Glutamatergic neuron (in vitro differentiated cells): ENCODE measurements at places on chromosomes 12 and 14.

DNA sequence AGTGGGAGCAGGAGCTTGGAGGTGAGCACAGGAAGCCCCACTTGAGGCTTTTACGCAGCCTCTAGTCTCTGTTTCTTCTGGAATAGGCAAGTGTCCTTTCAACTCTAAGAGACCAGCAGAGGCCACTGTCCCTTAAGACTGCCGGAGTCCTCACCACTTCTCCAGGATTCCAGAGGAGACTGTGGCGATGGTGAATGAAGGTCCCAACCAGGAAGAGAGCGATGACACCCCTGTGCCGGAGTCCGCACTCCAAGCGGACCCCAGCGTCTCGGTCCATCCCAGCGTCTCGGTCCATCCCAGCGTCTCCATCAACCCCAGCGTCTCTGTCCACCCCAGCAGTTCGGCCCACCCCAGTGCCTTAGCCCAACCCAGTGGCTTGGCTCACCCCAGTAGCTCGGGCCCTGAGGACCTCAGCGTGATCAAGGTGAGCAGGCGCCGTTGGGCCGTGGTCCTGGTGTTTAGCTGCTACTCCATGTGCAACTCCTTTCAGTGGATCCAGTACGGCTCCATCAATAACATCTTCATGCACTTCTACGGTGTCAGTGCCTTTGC is 442 bp downstream of the FLVCR2 start:
- DNase-seq = no peak

- DNase-seq = no peak
Measured at GRCh38 chr14:21240417-21240816, 28.8 kb downstream of the HNRNPC start.

DNA sequence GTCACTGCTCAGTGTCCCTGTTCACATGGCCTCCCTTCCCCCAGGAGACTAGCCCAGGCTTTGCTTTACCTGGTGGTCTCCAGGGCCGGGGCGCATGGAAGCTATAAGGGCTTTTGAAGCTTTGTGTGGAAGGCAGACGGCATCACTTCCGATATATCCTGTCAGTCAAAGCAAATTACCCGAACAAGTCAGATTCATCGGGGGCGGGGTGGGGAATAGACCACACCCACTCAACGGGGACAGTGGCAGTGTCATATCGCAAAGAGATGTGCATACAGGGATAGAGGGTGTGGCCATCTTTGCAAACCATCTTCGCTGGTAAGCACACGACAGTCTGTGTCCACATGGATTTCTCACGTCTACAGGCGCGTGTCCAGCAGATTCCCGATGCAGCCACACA is 127.3 kb downstream of the GLT1D1 start:
- no peak for DNase-seq

- DNase-seq = no peak
Measured at GRCh38 chr12:92629349-92630065, 73.3 kb upstream of the PLEKHG7 start.

GRCh38 chr14:93369713-93370266 is 22.8 kb downstream of the COX8C start:
- DNase-seq = no peak
